T-helper 1 cell treated with Interleukin-12 subunit alpha and Interleukin-12 subunit beta and Interleukin-4 antibody, amounts not matched to agents 30 ng/mL and 1 ng/mL, for 36 hours (primary cell): ENCODE measurements at places on chromosomes 3 and 15. TPM values are rescaled to one million over a fixed set of nuclear protein-coding genes. Genes with fewer than 3 reads are reported as not detected.

The PIGBOS1 gene
- total RNA-seq, result 8.9 and 10.2 TPM in 2 replicates

The PCOLCE2 gene
- total RNA-seq, result 0.27 TPM in 1 of 2 replicates, not detected in the other

The CASR gene
- not detected in 2 replicates for total RNA-seq

The GNL3 gene
- total RNA-seq, result 105 and 113 TPM in 2 replicates

The MRAS gene
- total RNA-seq, result not detected in 2 replicates

The GUCA1C gene
- total RNA-seq, result not detected in 2 replicates

The C2CD4B gene
- 0.17 and 0.24 TPM in 2 replicates for total RNA-seq

The IL17RC gene
- 0.78 and 1.1 TPM in 2 replicates for total RNA-seq

The LRRIQ4 gene
- total RNA-seq, result not detected in 2 replicates
